ENCODE measurements at places on chromosomes 6 and 20. TPM values are rescaled to one million over a fixed set of nuclear protein-coding genes. Genes with fewer than 3 reads are reported as not detected.

DNA sequence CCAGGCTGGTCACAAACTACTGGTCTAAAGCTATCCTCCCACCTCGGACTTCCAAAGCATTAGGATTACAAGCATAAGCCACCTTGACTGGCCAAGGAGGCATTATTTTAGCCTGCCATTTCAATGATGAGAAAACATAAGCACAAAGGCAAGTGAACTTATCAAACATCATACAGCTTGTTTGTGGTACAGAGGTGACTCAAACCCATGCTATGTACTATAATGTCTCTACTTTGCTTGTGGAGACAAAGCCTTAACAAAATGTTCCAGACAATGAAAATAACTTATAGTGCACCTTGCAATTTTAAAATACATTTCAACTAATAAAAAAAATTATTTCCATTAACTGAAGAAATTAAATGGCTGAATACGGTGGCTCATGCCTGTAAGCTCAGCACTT lies 26.2 kb downstream of the HDAC2 start:
- DNase-seq: no peak

DNA sequence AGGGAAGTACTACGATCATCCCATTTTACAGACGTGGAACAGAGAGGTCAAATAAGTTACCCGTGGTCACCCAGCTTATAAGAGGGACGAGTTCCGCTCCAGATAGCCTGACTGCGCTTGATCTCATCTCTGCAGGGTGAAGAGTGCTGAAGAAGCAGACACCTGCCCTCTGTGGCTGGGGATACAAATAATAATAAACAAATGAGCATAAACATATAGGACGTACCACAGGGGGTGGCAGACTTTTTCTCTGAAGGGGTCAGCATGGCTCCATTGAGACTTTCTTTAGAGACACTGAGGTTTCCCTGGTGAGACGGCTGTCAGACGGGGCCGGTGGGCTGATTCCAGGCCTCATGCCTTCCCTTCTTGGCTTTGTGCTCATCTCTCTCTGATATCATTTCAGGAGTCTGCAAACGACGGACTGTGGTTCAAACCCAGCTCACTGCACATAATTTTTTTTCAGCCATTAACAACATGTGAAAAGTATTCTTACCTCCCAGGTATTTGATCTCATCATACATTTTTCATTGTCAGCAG lies 47.1 kb downstream of the IRF4 start:
- DNase-seq: no peak

DNA sequence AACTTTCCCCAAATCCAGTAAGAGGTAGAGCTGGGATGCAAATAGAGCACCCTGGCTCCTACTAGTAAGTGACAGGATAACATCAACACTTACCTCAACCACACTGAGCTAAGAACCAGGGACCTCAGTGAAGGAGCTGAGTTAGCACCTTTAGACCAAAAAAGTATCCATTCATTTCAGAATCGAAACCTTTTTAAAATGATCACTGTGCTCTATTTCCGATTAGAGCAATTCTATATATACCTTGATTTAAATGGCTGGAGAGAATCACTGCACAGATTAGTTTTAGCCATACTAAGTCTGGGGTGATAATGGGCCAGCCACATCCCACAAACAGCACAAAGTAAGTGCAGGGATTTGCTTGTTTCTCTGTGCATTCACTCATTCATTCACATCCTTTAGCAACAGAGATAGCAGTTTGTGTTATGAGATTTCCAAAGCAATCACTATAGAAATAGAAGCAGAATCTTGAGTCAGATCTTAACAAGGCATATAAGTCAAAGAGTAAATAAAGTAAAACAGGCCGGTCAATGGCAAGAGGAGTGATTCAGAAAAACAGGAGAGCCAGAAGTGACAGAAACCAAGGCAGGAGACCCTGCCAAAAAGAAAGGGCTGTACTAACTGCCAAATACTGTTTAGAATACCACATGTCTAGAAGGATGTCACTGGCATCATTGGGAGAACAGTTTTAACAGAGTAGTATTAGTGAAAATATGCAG lies 136.3 kb downstream of the KIF13A start:
- DNase-seq: no peak

DNA sequence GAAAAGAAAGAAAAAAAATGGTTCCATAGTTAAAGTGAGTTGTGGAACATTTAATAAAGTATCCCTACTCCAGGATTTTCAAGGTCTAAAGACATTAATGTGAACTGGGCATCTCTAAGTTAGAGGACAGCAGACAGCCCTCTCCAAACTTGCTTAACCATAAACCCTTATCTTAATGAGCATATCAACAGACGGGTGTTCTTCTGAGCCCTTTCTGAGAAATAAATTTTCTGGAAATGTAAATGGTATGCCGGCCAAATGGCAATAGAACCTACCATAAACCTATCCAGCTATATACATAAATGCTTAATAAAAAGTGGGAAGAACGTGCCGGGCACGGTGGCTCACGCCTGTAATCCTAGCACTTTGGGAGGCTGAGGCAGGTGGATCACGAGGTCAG lies 12.5 kb downstream of the SLC18B1 start:
- no peak for DNase-seq

DNA sequence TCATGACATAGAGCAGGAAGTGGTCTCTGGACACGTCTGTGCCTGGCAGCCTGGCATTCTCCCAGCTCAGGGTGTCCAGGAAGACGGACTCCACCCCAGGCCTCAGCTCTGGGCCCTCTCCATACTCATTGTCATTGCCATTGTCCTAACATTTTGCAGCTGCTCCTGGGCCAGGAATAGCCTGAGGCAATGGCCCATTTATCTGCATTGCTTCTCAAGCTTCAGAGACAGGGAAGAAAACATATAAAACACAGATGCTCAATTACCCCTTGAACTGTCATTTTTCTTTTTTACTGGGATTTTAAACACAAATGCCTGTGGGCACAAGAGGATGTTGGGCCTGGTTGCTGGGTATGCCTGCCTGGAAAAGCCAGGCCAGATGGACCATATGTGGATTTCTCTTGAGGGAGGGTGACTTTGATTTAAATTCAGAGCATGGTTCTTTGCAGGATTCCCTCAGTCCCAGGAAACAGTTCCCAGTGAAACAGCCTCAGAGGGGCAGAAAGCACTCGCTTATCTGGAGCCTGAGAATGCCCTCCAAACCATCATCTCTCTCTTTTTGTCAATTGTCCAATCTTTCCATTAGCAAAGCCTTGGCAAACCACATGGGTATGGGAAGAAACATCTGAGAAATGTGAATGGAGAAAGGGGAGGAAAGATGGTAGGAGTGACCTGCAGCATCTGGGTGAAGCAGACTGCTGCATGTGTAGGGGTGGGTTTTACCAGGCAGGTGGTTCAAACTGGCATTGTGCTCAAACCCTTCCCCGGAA lies 17.9 kb downstream of the LAMP5 start:
- DNase-seq: no peak

DNA sequence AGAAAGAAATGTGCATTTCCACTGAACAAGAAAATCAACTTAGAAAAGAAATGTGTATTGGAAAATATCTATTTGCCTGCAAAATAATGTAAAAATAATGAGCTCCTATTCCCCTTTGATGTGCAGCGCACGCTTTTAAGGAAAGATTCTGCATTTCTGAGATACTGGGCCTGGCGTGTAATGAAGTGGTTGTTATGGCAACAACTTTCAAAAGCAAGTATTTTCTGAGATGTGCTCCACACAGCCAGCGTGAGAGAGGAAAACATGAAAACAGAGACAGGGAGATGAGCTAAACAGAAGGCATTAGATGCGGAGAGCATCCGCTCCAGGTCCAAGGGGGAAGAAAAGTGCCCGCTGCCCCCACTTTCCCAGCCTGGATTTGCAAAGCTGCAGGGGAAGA lies 39.1 kb upstream of the GTSF1L start:
- no peak for DNase-seq

The C2 gene
- 0.69 TPM for total RNA-seq

The BEND3 gene
- 3.0 TPM for total RNA-seq

The RIPOR3 gene
- not detected for total RNA-seq

All from NCI-H460 (cell line).